Right ventricle myocardium superior (tissue), 1 donor: ENCODE measurements at places on chromosomes 11 and 22.

DNA sequence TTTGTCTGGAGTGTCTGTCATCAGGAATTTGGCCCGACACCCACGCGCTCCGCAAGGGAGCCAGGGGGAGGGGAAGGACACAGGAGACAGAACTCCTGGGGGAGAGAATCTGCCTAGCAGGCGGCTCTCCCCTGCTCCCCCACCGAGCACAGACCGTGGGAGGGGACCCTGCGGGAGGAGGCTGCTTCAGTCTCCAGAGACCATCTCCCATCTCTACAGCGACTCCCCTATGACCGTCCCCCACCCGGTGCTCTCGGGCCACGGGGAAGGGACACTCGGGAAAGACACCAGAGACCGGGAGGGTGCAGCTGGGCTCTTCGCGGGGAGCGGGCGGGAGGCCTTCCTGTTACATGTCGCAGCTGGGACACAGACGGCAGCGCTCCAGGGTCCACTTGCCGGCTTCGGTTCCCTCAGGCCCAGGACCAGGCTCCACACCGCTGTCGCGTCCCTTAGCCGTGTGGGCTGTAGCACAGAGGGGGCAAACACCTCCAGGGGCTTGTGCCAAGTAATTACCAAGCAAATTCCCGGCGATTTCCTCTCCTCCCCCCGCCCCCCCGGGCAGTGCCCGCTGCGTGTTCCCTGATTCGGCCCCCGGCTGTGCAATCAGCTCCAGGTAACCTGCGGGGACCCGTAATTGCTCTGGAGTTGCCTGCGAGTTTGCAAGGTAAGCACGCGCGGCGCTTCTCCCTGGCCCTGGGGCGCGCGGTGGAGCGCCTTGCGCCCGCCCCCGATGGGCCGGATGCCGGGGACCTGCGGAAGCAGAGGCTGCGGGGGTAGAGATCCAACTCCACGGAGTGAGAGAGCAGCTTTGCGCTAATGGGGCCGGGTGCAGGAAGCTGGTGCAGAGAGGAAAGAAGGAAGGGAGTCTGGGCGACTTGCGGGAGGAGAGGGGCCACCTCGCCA lies 155.1 kb upstream of the CADM1 start:
- peak; percentile 52 for DNase-seq

DNA sequence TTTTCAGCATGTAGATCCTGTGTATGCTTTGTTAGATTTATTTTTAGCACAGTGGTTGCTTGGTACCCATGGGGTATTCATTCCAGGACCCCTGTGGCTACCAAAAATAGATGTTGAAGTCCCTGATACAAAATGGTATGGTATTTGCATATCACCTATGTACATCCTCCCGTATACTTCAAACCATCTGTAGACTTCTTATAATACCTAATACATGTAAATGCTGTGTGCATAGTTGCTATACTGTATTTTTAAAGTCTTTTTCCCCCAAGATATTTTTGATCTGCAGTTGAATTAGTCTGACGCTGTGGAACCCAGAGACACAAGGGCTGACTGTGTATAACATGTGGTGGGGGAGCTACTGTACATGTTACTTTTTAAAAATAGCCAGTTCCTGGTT lies 101.1 kb downstream of the ATXN10 start:
- no peak for DNase-seq

- DNase-seq = peak; percentile 35
These were observed 3.3 kb downstream of the BRMS1 start for GRCh38 chr11:66341502-66342126.

DNA sequence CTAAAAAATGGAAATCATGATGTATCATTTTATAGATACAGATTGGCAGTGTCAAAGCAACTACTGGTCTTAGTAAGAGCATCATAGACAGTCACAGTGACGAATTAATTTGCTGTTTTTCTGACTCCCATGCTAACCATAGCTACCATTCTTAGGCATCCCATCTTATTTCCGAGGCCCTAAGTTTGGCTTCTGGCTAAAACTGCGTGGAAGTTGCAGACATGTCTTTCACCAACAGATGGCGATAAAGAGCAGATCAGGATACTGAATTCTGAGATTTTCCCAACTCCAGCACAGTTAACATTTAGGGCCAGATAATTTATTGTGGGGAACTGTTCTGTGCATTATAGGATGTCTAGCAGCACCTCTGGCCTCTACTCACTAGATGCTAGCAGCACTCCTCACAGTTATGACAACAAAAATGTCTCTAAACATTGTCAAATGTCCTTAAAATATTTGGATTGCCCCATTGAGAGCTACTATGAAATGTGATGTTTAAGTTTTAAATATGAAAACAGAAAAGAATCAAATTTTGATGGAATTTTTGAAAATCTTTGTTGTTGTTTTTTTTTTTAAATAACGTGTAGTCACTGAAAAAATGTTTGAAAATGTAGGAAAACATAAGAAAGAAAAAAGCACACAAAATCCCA lies 16.3 kb downstream of the OR2AG2 start:
- no peak for DNase-seq

DNA sequence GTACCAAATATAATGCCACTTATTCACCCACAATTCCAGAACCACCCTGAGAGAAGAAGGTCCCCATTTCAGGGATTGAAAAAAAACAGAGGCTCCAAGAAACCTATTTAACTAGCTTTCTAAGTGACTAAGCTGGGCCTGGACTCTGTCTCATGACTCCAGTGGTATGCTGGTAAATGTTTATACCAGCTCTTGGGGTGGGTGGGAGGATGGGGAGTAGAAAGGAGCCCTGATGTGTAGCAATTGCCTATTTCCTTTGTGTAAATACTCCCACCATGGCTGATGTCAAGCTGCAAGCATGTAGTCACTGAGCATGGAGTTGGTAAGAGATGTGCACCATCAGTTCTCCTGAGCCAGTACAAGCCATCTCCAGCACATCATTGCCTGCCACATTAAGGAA lies 2.8 kb downstream of the PRG3 start:
- DNase-seq = no peak

GRCh38 chr22:31615940-31616314 lies 46.1 kb downstream of the PISD start:
- DNase-seq = no peak

- no peak for DNase-seq
These were observed 19.7 kb downstream of the NNMT start for GRCh38 chr11:114315749-114316368.

DNA sequence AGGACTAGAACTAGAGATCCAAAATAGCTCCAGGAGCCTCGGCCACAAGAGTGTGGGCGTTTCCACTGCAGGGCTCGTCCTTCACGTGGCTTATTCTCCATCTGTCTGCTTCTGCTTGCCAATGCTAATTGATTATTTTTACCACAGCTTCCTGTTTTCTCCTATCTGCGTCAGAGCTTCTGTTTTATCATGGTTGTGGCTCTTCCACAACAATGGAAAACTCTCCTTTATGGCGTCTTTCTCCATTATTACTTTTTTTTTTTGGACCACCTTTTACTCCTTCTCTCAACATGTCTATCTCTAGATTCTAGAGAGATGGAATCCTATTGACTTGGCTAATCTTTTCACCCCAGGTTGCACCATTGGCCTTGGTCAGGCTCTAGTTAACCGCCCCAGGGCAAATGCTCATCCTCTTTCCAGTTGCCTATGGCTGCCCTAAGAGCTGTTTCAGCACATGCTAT lies 25.9 kb downstream of the CAT start:
- no peak for DNase-seq

DNA sequence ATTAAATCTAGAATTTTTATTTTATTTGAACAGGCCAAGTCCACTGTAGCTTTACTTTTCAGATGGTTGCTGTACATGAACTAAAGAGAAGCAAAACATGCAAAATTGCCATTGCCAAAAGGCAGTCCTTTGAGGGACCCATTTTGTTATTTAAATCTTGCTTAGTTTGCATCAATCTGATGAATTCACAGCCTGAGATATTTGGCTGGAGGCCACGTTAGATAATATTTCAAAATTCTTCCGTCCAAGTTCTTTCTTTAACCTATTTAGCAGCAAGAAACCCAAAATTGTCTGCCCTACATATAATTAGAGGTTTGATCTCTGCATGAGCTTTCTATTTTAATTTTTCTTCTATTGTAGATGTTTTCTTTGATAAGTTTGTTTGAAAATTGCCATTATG lies 1706.9 kb upstream of the RAG2 start:
- no peak for DNase-seq

DNA sequence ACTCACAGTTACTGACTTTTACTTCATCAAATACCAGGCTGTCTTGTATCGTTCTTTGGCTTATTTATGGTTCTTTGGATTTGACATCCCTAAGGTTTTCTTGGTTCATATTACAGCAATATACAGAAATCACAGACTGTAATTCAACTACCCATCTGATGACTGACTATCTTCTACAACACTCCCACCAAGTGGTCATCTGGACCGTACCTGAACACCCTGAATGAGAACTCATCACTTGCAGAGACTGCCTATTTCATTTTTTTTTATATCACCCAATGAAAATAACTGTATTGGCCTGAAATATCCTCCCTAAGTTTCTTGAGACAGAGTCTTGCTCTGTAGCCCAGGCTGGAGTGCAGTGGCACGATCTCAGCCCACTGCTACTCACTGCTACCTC lies 9.5 kb upstream of the UPB1 start:
- no peak for DNase-seq

DNA sequence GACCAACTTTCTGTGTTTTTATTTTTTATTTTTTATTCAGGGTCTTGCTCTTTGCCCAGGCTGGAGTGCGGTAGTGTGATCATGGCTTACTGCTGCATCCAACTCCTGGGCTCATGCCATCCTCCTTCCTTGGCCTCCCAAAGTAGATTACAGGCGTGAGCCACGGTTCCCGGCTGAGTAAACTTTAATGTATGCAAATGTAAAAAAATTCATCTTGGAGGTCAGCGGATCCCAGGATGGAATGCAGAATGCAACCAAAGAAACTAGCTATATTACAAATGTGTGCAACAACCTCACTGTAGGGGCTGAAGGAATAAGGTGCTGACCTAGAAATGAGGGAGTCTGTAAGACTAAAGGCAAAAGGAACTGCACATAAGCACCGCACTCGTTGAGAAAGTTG lies 6.2 kb upstream of the CDK2AP2 start:
- no peak for DNase-seq

- no peak for DNase-seq
These were observed 2.0 kb upstream of the SYT12 start for GRCh38 chr11:67020949-67021348.

GRCh38 chr11:23961503-23962338 lies 535.1 kb upstream of the LUZP2 start:
- no peak for DNase-seq

DNA sequence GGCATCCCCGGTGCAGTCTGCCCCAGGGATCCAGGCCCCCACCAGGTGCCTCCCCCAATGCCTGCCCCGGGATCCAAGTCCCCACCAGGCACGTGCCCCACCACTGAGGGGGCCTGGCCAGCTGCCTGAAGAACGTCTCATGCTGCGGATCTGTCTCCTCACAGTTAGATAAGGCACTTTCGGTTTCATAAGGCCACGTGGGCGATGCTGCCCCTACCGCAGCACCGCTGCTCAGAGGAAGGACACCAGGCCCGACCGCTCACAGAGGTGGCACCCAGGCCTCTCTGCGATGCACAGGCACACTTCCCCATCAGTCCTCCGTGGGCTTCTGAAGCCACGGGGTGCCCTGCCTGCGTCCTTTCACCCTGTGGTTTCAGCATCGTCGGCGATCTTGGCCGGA lies 68.1 kb upstream of the BID start:
- DNase-seq = no peak

GRCh38 chr11:898143-898511 lies 12.5 kb downstream of the CHID1 start:
- DNase-seq = no peak

GRCh38 chr22:46491946-46492345 lies 45.5 kb downstream of the CELSR1 start:
- DNase-seq = no peak

- DNase-seq = peak; percentile 87
These were observed 14.1 kb downstream of the ANKK1 start for GRCh38 chr11:113401718-113402117.

GRCh38 chr11:17852246-17852645 lies 117.7 kb downstream of the KCNC1 start:
- DNase-seq = no peak
